Aorta (tissue), 5 donors: ENCODE measurements at places on chromosomes 6 and 20. TPM values are rescaled to one million over a fixed set of nuclear protein-coding genes. Genes with fewer than 3 reads are reported as not detected.

SLC2A10 gene
- total RNA-seq = 25.6 TPM

- no peak for DNase-seq
- H3K36me3 ChIP-seq = no peaks in the 10 kb centered on the region
- H3K27ac ChIP-seq = no peak overlapping the region
- H3K4me1 ChIP-seq = no peaks in the 10 kb centered on the region
These were observed 27.9 kb downstream of the GCLC start for GRCh38 chr6:53517021-53517420.

- H3K4me1 ChIP-seq = no peaks in the 10 kb centered on the region
- no peak overlapping the region for H3K4me3 ChIP-seq
- no peaks in the 10 kb centered on the region for H3K27me3 ChIP-seq
- H3K27ac ChIP-seq = no peak overlapping the region
These were observed 3.5 kb upstream of the DEFB110 start for GRCh38 chr6:50025258-50025657.

SEMG1 gene
- total RNA-seq = not detected

CD2AP gene
- total RNA-seq = 25.2 TPM

ULBP1 gene
- not detected for total RNA-seq

GGTLC1 gene
- total RNA-seq = not detected
